Activated CD4-positive, alpha-beta T cell treated with anti-CD3 and anti-CD28 coated beads, Interleukin-2, Interleukin-6, amounts not matched to agents 100 ng/mL and 50 ng/mL, durations not matched to agents 16 hours and 8 hours (primary cell): ENCODE measurements at places on chromosomes 3 and 15.
A peak's percentile ranks its signal among the peaks of the same experiment; 100 is the strongest.

DNA sequence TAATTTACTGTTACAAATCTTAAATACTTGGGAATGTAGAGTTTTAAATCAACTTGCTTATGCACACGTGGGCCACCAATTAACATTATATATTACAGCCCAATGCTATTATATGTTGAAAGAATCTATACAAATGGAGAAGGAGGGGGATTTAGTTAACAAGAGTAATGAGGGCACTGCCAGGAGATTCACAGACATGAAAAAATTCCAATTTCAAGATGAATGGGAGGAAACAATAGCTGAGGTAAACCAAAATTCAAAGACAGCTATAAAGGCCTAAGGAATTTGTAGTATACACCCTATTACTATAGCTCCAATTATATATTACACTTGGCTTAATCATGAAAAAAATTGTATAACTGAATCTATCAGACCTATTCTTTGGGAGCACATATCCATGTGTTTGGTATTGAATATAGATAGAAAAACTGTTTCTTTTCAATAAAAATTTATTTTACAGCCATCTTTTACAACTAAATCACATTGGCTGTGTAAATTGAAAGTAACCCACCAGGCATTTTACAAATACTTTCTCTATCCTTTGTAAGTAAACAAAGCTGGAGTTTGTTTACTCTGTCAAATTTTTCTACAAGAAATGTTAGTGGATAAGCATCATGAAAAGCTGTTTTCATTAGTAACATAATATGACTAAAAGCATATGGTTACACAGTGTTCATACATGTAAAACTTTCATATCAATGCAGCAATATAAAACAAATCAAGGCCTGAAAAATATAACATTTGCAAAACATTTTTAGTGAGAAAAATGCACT lies 1045.8 kb downstream of the ROBO1 start:
- DNase-seq = no peak

DNA sequence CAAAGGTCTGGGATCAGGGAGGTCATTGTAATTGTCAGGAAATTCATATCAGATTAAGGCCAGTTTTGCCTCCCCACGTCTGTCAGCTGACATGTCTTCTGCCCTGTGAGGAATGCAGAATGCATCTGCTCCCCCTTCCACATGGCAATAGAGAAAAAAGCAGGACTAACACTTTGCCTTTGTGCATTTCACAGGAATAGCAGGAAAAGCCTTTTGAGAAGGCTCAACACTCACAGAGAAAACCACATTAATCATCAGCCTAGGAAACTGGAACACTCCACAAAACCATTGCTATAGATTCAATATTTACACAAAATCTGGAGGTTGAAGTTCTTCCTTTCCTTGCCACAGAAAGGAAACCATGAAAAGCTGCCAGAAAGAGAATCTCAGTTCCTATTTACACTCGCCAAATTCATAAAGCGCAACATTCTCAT lies 165.2 kb upstream of the HES1 start:
- no peak for DNase-seq

GRCh38 chr3:65877160-65877559 lies 161.6 kb downstream of the MAGI1 start:
- DNase-seq = no peak

DNA sequence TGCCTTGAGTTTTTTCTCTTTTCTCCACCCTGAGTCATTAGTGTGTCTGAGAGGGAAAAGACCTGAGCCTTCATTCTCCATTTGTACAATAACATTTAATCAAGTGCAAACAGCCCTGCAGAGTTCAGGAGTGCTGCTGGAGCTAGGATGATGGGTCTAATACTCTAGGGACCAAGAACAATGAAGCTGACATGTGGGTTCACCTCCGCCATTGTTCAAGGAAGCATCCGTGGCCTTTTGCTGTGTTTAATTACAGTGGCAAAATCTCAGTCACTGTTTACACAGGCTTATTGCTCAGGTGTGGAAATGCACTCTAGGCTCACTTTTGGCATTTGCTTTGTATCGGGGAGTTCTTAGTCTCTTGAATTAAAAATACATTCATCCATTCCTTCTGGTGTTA lies 259.6 kb downstream of the LRTM1 start:
- DNase-seq = no peak

- DNase-seq = no peak
Observed at GRCh38 chr3:197366301-197367044, 68.1 kb upstream of the DLG1 start.

- DNase-seq = no peak
Observed at GRCh38 chr15:89975482-89976245, 25.5 kb upstream of the ZNF710 start.

DNA sequence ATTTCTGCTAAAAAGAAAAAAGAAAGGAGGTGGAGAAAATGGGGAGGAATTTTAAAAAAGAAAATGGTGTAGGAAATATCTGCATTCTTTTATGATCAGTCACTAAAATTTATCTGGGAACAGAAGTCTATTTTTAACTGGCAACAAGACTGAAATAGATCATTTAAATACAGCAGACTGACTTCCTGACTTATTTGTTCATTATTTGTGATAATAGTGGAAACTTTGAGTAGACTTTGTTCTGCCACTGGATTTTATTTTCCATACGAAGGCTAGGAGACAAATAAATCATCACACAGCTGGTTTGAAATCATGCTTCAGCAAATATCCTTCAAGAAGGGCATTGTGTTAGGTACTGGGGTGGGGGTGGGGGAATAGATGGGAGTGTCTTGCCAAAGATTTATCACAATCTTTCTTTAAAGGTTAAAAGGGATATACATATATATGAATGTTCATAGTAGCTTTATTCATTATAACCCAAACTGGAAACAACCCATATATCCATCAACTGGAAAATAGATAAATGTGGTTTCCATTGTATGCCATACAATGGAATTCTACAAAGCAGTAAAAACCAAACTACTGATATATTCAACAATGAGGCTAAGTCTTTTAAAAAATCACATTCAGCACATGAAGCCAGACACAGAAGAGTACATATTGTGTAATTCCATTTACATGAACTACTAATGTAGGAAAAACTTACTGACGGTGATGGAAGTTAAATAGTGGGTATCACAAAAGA lies 4.7 kb upstream of the CLASP2 start:
- DNase-seq = no peak

GRCh38 chr3:6467186-6467585 lies 393.7 kb upstream of the GRM7 start:
- no peak for DNase-seq

DNA sequence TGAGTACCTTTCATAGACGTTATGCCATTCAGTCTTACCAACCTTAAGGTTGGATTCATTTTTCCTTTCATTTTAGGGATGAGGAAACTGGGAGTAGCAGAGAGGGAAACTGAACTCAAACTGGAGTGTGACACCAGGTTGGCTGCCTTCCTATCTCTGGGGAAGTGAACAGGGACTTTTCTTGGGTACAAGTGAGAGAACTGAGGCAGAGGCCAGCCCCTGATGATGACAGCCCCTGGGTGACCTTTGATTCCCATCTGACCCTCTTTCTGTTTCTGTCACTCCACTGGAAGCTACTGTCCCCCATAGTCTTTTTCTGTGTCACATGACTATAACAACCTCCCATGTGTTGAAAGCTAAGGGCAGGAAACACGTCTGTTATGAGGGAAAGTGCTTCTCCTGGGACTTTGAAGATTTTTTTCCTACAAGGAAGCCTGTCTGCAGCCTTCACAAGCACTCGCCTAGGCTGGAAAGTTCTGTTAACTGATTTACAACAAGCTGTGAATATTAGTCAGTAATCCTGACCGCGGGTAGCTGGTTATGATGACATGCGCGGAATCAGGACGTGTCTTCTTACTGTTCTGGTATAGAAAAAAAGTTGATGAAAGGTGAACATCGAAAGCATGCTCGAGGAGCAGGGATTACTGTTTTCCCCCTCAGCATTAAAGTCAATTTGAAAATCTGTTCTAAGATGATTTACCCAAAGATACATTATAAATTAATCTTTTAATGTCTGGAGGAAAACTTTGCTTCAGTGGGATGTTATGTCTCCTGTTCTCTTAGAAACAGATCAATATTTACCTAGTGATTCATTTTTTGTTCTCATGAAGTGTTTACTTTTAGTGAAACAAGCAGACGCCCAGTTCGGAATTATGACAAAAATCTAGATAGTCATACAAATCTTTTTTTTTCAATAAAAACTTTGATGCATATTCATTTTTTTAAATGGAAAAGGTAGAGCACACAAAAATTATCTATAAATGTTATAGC lies 31.5 kb downstream of the ABHD2 start:
- no peak for DNase-seq

DNA sequence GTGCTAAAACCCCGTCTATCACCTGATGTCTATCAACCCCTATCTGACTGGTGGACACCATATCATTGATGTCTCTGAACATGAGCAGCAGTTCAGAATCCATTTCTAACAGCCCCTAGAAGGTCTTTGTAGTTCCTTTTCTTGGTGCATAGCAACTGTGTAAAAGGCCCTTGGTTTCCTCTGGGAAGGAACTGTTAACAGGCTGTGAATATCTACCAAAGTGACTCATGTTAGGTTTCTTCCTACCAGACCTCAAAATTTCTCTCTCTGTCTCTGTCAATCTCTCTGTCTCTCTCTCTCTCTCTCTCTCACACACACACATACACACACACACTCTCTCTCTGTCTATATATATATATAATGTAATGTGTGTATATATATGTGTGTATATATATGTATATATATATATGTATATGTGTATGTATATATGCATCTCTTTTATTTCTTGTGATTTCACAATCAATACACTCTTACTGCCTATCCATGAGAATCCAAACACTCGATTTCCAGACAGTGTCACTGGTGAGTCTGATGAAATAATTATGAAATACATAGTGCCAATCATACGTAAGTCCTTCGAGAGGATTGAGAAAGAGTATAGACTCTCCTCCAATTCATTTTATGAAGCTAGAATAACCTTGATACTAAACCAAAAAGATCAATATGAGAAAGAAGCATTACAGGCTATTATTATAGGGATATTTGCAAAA lies 335.9 kb upstream of the SLCO3A1 start:
- no peak for DNase-seq

DNA sequence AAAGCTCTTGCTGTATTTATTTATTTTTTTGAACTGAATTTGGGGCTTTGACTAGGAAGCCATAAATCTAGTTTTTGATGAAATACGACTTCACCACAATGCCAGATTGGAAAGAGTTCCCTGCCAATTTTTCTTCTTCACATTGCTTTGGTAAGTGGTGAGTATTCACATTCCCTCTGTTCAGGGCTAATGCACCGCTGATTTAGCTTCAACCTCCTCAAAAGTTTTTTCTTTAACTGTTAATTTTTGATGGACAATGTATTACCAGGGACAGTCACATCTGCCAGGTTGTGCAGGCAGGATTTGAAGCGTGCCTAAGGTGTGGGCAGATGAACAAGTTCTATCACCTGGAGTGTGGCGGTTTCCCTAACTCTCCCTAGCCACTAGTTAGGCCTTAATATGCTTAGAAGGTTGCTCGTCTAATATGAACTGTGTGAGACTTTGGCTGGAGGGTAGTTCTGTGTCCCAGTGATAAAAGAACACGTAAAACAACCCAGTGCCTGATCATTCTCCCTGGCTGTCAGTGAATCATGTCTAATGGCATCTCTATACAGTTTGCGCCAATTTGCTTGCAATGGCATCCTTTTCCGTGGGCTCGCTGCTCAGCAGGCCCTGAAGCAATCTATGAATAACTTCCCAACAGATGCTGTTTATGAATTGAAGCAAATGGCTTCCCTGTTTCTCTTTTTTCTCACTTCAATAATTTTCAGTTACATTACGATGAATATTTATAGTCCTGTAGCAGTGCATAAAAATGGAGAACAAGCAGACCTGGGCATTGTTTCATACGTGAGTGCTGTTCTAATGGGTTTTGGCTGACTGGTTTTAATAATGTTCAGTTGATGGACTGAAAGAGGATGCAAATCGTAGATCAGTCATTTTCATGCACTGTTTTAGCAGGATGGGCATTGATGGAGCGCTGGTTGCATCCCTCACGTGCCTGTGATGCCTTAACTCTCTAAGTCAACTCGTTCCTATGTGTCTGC lies 243.2 kb upstream of the SUCLG2 start:
- no peak for DNase-seq

- no peak for DNase-seq
Observed at GRCh38 chr3:106161246-106161645, 292.4 kb upstream of the CBLB start.

- peak; percentile 90 for DNase-seq
Observed at GRCh38 chr15:64894395-64895056, 17.2 kb upstream of the ANKDD1A start.

DNA sequence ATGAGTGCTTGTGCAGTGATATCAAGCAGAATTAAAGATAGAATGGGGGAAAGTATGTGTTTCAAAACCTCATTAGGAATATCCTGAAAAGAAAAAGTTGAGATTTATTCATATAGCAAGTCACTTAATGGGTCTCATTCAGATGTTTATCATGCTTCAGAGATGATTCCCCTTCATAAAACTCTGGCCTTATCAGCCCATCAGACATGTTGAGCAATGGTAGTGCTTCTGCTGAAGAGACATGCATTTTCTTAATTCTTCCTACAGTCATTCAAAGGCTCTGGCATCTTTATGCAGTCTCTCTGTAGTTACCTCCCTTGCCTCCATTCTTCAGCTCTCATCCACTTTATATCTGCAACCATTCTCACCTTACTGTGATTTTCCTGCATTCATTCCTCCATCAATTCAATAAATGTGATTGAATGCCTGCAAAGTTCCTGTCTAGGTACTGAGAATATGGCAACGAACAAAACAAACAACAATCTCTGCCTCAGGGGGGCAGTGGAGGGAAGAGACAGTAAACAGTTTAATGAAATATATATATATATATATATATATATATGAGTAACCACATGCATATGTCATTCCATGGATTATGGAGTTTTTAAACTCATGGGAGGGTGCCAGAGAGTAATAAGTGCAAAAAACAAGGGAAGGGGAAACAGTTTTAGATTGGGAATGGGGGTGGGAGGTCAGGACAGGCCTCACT lies 138.5 kb downstream of the NECTIN3 start:
- peak; percentile 20 for DNase-seq

- DNase-seq = no peak
Observed at GRCh38 chr3:27119639-27120038, 249.5 kb downstream of the NEK10 start.

- DNase-seq = peak; percentile 60
Observed at GRCh38 chr15:89090791-89091626, 2.8 kb downstream of the ABHD2 start.
